ENCODE measurements at places on chromosomes 16 and 17. TPM values are rescaled to one million over a fixed set of nuclear protein-coding genes. Genes with fewer than 3 reads are reported as not detected.

DNA sequence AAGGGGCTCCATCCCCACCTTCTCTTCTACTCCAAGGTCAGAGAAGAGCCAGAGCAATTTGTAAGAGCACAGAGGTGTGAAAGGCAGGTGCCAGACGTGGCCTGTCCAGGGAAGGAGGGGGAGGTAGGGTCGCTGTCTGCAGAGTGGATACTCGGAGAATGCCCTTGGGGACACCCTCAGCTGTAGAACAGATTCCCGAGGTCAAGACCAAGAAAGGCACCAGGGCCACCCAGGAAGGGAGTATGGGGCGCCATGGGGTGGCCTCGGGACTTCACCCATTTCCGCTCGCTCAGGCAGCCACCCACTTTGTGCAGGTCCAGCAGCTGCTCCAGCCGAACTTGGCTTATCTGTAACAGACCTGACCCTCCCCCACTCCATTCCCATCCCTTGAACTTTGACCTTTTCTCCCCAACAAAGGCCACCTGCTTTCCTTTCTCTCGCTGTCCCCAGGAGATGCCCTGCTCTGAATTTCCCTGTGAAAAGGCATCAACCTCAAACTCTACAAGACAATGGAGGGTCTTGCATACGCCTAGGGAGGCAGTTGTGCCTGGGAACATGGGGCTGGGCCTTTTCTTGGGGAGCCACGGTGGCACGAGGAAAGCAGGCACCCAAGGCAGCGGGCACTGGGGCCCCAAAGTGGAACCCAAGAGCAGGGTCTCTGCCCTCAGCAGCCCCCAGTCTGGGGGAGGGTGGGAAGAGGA lies 11.3 kb upstream of the AXIN2 start:
- no peaks in the 10 kb centered on the region for H3K4me1 ChIP-seq
- H3K36me3 ChIP-seq, result no peaks in the 10 kb centered on the region
- H3K4me3 ChIP-seq, result no peak overlapping the region
- DNase-seq, result no peak
- H3K27ac ChIP-seq, result no peak overlapping the region
- H3K27me3 ChIP-seq, result no peaks in the 10 kb centered on the region

WIPF2 gene
- 23.6 TPM for total RNA-seq

ASGR2 gene
- total RNA-seq, result not detected

DNA sequence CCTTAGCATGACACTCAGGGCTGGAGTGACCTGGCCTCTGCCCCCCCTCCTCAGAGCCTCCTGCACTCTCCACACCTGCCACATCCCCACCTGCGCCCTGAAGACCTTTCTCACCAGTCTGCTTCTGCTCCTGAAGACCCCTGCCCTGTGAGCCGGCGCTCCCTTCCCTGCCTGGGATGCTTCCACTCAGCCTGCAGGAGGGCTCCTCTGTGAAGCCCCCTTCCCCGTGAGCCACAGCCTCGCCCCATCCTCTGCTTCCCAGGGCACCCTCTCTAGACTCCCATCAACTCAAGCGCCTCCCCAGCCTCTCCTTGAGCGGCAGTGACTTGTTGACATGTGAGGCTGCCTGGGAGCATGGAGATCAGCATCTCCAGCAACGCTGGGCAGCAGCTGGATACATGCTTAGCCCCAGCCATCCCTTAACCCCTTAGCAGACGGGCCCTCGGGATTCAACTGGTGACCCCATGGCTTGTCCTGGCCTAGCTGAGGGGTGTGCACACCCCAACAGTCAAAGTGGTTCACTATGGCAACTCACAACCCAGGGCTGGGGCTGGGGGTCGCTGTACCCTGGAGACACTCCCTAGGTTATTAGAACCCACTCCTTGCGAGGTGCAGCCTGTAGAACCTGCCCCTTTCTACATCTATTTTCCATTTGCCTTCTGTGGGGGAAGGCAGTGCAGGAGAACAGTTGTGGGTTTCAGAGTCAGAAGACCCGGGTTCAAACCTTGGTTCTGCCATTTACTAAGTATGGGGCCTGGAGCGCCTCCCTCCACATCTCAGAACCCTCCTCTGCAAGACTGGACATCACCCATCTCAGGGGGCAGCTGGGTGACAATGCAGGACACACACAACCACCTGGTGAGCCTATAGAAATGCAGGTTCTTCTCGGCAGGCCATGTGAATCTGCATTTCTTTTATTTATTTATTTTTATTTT lies 21.5 kb downstream of the TMEM235 start:
- no peaks in the 10 kb centered on the region for H3K36me3 ChIP-seq
- H3K27ac ChIP-seq, result peak overlapping the region; percentile 80
- H3K4me1 ChIP-seq, result peaks cover 57% of the 10 kb centered on the region
- peak; percentile 40 for DNase-seq

DNA sequence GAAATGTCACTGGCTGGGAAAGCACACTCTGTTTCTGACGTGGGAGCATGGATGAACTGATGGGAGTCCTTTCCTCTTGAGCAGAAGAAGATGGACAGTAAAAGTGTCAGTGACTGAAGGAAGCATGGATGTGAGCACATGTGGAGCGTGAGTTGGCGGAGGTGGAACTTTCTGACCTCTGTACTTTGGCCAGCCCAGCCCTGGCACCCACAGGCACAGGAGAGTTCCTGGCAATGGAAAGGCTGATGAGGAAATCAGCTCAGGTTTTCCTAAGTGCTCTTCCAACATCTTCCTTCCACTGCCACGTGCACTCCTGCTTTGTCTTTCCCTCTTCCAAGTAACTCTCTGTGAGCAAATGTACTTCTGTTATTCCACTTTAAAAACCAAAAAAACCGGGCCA lies 276.8 kb downstream of the NTN1 start:
- no peak for DNase-seq
- H3K27me3 ChIP-seq, result no peaks in the 10 kb centered on the region
- no peak overlapping the region for H3K27ac ChIP-seq
- no peaks in the 10 kb centered on the region for H3K36me3 ChIP-seq
- no peak overlapping the region for H3K4me3 ChIP-seq

PHLPP2 gene
- total RNA-seq, result 11.2 TPM

EVI2A gene
- total RNA-seq, result 16.9 TPM

- no peaks in the 10 kb centered on the region for H3K27me3 ChIP-seq
- DNase-seq, result no peak
- H3K4me3 ChIP-seq, result no peak overlapping the region
- no peaks in the 10 kb centered on the region for H3K4me1 ChIP-seq
These were observed 43.4 kb downstream of the SOX9 start for GRCh38 chr17:72164158-72164739.

FAM20A gene
- not detected for total RNA-seq

SLFN12L gene
- 23.3 TPM for total RNA-seq

DNA sequence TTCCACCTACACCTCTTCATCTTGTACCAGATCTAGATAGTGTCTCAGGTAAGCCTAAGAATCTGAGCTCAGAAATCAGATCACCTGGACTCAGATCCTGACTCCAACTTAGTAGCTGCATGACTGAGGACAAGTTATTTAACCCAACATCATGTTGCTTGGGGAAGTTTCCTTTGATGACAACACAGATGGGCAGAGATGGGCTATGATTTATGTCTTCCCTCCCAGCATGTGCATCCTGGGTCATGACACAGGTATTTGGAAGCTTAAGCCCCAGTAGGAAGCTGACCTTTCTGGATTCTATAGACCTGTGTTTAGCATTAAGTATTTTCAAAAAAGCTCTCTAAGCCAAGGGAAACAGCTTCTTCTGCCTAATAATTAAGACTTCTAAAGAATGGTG lies 12.4 kb upstream of the HEATR6 start:
- no peak overlapping the region for H3K4me3 ChIP-seq
- H3K27ac ChIP-seq, result no peak overlapping the region
- H3K4me1 ChIP-seq, result no peaks in the 10 kb centered on the region
- peaks cover 4% of the 10 kb centered on the region for H3K27me3 ChIP-seq

DNA sequence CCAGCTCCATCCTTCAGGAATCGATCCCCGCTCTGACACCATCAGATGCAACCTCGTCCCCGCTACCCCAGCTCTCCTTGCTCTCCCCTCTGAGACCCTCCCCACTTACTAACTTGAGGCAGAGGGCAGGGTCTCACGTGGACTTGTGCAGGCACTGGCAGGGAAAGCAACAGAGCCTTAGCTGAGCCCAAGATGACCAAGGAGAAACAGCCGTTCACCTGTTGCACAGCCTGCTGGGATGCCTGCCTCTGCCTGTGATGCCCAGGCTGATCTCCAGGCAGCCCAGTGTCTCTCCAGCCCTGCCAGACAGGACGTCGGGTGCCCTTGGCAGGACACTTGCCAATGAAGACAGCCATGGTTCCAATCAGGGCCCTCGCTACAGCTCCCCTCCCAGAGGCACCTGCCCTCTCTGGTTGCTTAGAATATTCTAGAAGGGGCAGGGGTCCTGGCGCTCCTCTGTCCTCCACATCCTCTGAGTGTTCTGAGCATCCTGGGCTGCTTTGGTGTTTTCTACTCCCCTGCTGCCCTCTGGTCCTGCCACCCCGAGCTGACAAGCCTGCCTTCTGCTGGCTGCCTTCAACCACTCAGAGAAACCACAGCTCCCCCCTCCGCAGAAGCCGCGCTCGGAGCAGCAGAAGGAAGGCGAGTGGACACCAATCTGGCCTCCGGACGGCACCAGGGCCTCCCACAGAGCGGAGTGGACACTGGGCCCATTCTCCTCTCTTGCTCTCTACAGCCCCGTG lies 6.7 kb downstream of the CEP295NL start:
- H3K36me3 ChIP-seq, result no peaks in the 10 kb centered on the region
- H3K4me3 ChIP-seq, result no peak overlapping the region
- no peak overlapping the region for H3K27ac ChIP-seq
- peaks cover 11% of the 10 kb centered on the region for H3K4me1 ChIP-seq
- DNase-seq, result no peak
- H3K27me3 ChIP-seq, result no peaks in the 10 kb centered on the region

GRCh38 chr16:3198334-3199072 lies 10.5 kb downstream of the OR1F1 start:
- H3K36me3 ChIP-seq, result no peaks in the 10 kb centered on the region
- H3K4me3 ChIP-seq, result no peak overlapping the region
- DNase-seq, result no peak
- no peaks in the 10 kb centered on the region for H3K4me1 ChIP-seq
- H3K27me3 ChIP-seq, result peaks cover 19% of the 10 kb centered on the region
- H3K27ac ChIP-seq, result no peak overlapping the region

TP53TG3 gene
- total RNA-seq, result 0.83 TPM

- H3K27me3 ChIP-seq, result peaks cover 4% of the 10 kb centered on the region
- no peaks in the 10 kb centered on the region for H3K4me1 ChIP-seq
- no peak overlapping the region for H3K27ac ChIP-seq
- H3K36me3 ChIP-seq, result peaks cover 15% of the 10 kb centered on the region
- DNase-seq, result no peak
These were observed 6.9 kb upstream of the SLC38A8 start for GRCh38 chr16:84049403-84050060.
